Activated T-cell treated with anti-CD3 and anti-CD28 coated beads for 24 hours (primary cell): ENCODE measurements at places on chromosomes 1 and 21.

DNA sequence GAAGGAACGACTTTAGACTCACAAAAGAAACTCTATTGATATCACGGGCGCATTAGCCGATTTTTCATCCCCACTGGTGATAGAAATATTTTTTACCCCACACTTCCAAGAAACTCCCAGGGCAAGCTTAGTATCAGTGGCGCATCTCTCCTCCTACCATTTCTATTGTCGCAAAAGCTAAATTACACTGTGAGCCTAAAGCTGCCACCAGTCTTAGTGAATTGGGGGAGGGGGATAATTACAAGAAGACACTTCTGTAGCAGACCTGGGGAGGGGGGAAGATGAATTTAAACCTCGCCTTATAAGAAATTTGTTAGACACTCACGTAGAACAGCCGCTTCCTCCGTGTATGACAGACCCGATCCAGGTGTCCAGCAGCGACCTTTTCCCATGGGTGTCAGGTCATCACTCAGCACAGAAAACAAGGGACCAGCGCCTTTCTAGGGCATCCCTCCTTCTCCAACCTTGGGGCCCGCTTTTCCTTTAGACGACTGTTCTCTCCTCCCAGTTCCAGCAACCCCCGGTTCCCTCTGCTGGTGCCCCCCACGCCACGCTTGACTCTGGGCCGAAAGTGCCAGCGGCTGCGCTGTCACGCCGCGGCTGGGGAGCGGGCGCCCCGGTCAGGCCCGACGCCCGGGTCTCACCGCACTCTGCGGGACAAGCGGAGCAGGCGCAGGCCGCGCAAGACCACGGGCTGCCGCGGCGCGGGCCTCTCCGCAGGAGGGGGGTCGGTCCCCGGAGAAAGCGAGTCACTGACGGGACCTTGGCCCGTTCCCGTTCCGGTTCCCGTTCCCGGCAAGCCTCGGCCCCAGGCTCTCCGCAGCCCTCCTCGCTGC is 821 bp downstream of the PHC2 start:
- no peak for DNase-seq

GRCh38 chr1:244324176-244324883 is 127.4 kb downstream of the ADSS2 start:
- no peak for DNase-seq

DNA sequence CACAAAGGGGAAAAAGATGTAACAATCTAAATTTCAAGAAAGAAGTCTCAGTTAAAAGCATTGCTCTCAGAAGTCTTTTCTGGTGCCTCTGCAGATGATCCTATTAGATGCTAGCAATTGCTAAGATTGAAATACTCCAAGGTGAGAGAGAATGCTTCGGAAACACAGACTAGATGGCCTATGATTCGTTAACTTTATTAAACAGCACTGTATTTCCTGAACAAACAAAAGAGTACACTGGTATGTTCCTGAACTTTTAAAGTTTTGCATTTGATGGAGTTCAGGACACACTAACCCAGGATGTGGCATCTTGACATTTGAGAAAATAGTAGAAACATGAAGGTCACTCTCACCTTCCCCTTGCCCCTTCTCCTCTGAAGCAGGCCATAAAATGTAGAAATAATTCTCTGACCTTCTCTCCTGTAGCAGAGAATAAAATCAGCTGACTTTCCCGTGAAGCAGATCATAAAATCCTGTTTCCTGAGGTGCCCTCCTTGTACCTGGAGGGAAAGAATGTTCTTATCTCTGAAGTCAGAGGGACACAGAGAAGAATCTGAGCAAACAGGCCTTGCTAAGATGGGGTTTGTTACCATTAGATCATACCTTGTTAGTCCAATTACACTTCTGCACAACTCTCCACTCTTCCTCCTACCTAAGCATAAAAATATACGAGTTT is 142.9 kb upstream of the USP25 start:
- no peak for DNase-seq

DNA sequence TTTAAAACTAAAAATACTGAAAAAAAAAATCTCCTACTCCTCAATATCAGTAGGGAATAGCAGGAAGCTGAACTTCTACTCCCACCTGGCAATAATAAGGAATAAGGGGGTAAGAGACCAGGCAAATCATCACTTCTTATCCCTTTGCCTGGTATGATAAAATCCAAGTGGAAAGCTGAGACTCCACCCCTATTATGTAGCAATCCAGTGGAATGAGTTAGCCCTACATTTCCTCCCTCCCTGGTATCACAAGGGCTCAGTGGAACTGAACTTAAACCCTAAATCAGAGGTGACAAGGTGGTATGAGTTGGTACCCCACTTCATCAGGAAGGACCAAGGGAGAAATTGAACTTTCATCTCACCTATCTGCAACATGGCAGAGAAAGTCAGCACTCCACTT is 25.7 kb downstream of the TRIM33 start:
- no peak for DNase-seq

DNA sequence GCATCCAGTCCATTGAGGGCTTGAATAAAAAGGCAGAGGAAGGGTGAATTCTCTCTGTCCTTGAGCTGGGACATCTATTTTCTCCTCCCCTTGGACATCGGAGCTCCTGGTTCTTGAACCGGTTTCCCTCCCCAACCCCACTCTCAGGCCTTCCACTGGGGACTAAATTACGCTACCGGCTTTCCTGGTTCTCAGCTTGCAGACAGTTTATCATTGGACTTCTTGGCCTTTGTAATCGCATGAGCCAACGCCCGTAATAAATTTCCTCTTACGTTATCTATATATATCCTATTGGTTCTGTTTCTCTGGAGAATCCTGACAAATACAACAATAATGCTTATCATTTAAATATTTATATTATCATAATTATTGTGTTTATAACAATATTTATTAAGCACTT is 20.4 kb upstream of the COL9A2 start:
- DNase-seq: no peak

GRCh38 chr1:1361982-1362423 is 3.6 kb upstream of the MXRA8 start:
- DNase-seq: no peak

DNA sequence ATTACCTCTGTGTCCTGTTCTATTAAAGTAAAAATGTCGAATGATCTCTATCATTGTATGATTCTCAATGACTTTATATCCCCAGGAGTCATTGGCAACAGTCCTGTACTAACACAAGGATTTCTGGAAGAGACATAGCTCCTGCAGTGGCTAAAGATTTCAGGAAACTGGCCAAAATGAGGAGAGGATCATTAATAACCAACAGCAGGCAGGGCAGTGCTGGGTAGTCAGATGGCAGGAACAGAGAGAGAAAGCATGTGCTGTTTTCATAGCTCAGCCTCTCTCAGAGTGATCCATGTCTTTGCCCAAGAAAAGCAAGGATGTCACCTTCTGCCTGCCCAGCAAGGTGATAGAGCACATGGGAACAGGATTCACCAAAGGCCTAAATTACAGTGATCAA is 604.7 kb upstream of the PLXNA2 start:
- DNase-seq: no peak
